ENCODE measurements at places on chromosomes 5 and 9.
A peak's percentile ranks its signal among the peaks of the same experiment; 100 is the strongest.

- no peak for DNase-seq
Observed at GRCh38 chr9:124448019-124448418, 2.2 kb upstream of the ADGRD2 start.

GRCh38 chr5:150322202-150322601 lies 19.5 kb upstream of the ARSI start:
- no peak for DNase-seq

- peak; percentile 20 for DNase-seq
Observed at GRCh38 chr9:112048924-112049691, 126.0 kb downstream of the SUSD1 start.

GRCh38 chr5:170917113-170917512 lies 55.3 kb downstream of the RANBP17 start:
- no peak for DNase-seq

DNA sequence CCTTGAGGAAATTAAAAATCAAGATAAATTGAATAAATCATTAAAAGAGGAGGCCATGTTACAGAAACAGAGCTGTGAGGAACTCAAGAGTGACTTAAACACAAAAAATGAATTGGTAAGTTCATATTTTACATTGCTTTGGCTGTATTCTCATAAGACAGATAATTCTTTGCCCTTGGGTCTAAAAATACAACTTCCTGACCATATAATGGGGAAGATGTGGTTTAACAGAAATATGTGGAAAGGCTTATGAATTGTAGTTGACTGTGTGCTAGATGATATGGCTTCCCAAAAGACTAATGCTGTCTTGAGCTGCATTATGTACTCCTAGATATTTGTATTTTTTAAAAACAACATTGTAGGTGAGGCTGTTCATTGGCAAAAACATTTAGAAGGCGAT lies 33.1 kb downstream of the CNTRL start:
- no peak for DNase-seq

- DNase-seq: no peak
Observed at GRCh38 chr5:178486239-178486641, 104.0 kb downstream of the COL23A1 start.

GRCh38 chr5:176497852-176498251 lies 39.4 kb downstream of the RNF44 start:
- no peak for DNase-seq

DNA sequence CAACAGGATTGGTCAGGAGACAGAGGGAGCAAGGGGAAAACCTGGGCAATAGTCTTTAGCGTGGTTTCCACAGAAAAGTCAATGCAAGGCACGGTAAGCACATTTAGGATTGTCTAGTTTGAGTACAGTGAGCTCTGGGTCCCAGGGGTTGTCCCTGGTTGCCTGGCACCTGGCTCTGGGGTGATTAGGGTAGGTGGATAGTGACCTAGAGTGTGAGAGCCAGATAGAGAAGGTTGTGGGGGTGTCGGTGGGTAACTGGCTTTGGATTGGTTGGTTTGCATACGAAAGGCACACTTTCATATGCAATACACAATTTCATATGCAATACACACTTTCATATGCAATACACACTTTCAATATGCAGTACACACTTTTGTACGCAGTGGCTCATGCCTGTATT lies 20.1 kb upstream of the GOLM1 start:
- DNase-seq: no peak

- no peak for DNase-seq
Observed at GRCh38 chr9:116589392-116590354, 97.4 kb upstream of the TRIM32 start.

- DNase-seq: no peak
Observed at GRCh38 chr5:123500471-123500870, 11.5 kb upstream of the CSNK1G3 start.

DNA sequence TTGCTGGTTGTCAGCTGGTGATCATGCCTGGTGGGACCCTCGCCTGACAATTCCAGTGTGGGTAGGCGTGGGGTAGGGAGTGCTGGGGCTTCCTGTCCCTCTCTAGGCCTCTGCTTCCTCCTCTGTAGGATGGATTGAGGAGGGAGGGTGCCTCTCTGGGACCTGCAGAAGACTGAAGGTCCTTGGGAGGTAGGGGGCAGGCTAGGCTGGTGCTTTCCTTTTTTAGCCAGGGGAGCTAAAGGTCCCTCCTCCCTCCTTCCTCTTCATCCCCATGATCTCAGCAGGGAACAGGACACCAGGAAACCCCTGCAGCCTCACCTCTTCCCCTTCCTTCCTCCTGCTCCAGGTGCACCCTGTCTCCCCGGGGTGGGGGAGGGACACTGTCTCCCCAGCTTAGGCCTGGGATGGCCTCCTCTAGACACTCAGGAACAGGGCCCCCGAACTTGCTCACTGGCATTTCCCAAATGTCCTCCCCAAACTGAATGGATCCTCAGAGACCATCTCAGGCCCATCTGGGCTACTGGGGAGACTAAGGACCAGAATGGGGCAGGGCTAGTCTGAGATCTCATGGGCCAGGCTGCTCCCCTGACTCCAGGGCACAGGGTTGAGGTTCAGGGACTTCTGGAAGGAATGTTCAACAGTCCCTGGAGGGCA lies 8.4 kb downstream of the SH2D3C start:
- DNase-seq: no peak

DNA sequence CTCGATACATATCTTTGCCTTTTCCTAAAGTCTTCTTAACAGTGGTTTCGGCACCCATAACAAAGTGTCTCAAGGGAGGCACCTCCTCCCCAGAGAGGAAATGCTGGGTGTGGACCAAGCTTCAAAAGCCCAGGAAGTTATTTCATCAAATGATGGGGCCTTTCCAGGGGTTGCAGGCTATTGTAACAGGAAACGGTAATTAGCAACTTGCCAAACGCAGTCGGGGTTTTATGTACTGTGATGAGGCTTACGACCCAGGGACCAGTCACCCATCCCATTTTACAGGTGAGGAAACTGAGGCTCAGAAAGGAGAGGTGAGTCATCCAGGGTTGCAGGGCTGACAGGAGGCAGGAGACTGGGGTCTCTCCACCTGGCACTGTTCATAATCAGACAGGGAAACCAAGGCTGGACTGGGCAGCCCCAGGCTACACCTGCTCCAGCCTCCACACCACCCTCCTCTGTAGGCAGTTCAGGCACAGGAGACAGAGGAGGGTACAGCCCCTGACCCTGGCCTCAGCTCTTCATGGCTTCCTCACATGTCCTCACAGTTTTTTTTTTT lies 30.0 kb upstream of the SUSD3 start:
- no peak for DNase-seq

DNA sequence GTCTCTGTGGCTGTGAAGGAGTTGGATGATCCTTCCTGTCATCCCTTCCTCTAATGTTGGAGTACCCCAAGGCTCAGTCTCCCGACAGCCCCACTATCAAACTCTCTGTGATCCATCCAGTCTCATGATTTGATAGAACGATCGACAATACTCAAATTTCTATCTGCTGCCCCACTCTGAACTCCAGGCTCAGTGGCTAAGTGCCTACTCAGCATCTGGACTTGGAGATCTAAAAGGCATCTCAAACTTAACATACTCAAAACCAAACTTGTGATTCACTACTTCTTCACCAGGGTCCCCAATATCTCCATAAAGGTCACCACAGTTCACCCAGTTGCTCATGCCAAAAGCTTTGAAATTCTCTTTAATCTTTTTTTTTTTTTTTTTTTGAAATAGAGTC lies 15.1 kb upstream of the STRBP start:
- no peak for DNase-seq

- DNase-seq: no peak
Observed at GRCh38 chr9:28888806-28889205, 1315.5 kb upstream of the C9orf72 start.

- DNase-seq: no peak
Observed at GRCh38 chr5:95600557-95600956, 19.3 kb upstream of the GPR150 start.

- DNase-seq: no peak
Observed at GRCh38 chr5:179621551-179622214, 1.8 kb downstream of the HNRNPH1 start.

DNA sequence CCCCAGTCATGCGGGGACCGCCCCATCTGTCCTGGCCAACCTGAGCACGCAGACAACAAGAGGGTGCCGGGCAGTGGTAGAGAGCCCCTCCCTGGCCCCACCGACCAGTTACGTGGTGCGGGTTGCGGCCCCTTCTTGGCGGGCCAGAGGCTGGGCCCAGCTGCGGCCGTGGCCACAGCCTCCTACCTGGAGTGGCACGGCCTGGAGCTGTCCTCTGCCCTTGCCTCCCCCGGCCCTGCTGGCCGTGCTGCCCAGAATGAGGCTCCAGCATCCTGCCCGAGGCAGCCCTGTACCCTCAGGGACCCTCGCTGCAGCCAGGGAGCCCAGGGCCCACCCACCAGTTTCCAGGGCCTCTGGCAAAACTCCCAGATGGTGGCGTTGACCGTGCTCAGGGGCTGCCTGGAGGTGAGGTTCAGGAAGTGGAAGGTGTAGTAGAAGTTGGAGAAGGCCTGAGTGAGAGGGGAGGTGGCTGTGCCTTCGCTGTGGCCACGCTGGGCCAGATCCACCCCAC lies 5.7 kb downstream of the ENTPD8 start:
- DNase-seq: no peak

GRCh38 chr9:34211395-34211794 lies 32.6 kb downstream of the UBAP1 start:
- DNase-seq: no peak

GRCh38 chr9:87792831-87793288 lies 66.9 kb downstream of the CTSL start:
- no peak for DNase-seq

DNA sequence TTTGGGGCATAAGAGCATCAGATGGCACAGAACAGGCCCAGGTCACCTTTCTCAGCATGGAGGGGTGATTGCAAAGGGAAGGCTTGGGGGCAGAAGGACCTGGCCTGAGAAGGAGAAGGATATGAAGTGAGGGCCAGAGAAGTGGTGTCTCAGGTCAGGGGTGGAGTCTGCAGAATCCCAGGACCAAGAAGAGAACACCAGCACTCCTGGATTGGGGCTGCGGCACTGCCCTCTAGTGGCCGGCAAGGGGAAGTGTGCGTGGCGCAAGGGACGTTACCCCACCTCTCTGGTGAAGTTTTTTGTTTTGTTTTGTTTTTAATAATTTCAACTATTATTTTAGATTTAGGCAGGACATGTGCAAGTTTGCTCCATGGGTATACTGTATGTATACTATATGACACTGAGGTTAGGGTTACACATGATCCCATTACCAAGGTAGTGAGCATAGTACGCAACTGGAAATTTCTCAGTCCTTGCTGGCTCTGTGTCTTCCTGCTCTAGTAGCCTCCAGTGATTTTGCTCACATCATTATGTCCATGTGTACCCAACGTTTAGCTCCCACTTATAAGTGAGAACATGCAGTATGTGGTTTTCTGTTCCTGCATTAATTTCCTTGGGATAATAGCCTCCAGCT lies 1548.6 kb downstream of the EFNA5 start:
- DNase-seq: no peak

GRCh38 chr5:115941051-115941675 lies 21.1 kb upstream of the LVRN start:
- DNase-seq: no peak

DNA sequence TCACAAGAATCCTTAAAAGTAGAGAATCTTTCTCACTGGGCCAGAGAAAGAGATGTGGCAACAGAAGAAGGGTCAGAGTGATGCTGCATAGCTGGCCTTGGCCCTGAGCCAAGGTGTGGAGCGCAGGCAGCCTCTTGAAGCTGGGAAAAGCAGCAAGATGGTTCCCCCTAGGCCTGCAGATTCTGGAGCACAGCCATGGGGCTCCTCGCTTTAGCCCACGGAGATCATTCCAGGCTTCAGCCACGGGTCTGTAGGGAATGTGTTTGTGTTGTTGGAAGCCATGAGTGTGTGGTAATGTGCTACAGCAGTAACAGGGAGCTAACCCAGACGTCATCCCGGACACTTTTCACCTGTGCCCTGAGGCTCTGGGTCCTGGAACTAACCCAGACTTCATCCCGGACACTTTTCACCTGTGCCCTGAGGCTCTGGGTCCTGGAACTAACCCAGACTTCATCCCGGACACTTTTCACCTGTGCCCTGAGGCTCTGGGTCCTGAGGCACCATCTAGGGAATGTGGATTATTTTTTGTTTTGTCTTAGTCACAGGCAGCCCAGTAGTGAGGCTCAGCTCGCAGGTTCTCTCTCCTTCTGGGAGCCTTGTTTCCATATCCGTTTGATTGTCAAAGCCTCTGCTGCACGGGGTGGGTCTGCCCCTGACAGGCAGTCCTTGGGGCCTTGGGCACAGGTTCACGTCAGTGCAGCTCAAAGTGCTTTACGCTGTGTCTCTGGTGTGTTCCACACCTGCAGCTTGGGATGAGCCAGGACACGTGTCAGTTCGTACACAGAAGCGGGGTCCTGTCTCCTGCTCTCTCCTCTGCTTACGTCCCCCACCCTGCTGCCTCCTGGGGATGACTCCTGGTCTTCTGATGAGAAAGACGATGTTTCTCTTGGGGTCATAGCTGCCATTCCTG lies 56.3 kb upstream of the EXOC3 start:
- DNase-seq: no peak

DNA sequence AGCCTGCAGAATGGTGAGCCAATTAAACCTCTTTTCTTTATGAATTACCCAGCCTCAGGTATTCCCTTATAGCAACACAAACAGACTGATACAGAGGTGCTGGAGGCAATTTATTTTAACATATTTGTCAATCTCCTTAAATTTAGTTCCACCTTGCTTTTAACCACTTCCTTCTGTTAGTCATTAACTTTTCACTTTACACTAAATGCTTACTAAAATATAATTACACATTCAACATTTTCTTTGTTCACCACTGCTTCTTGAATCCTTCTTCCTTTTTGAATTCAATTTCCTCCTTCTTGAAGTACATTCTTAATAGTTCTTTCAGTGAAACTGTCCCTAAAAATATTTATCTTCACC lies 39.4 kb downstream of the LYRM7 start:
- DNase-seq: no peak

GRCh38 chr5:594226-594860 lies 17.8 kb upstream of the CEP72 start:
- no peak for DNase-seq

- DNase-seq: no peak
Observed at GRCh38 chr9:126791406-126792230, 13.2 kb upstream of the ZBTB43 start.

DNA sequence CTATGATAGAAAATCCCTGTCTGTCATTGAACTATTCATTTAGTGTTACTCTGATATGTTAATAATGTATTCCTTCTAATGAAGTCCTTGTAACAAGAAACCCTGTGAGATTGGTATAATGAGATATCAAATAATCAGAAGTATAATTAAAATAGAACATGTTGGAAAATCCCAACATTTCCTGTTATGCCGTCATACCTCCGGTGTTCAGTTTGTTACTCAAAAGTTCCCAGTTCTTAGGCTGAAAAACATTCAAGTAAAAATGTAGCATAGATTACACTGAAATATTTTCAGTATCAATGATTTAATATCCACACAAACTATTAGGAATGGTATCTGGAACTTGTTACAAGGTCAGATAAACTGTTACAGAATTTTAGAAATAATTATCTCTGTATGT lies 227.5 kb downstream of the GNA14 start:
- DNase-seq: no peak

GRCh38 chr5:118052503-118052902 lies 935.8 kb downstream of the DTWD2 start:
- no peak for DNase-seq

Data from putamen (tissue), 1 donor.